ENCODE measurements at places on chromosomes 6 and 20.

GRCh38 chr20:49276161-49276960 lies 1.5 kb downstream of the ZNFX1 start:
- peak; percentile 71 for DNase-seq

DNA sequence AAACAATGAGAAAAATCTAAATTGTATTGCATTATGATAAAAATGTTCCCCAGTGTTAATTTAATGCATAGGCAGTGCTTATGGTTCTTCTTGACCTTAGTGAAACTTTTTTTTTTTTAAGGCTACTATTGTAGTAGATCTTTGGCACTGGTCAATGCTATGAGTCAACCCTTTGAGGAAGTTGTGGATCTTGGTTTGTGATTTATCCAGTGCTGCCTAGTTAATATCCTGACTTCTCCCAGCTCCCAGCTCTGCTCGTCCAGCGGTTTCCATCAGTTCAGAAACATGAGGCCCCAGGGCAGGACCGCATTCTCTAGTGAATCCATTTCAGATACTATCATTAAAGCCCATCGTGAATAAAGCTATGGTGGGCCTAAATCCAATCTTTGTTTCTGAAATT lies 364.5 kb upstream of the JARID2 start:
- no peak for DNase-seq

GRCh38 chr6:118103381-118104146 lies 196.5 kb downstream of the SLC35F1 start:
- no peak for DNase-seq

GRCh38 chr20:62239278-62239879 lies 1.1 kb downstream of the OSBPL2 start:
- DNase-seq, result no peak

DNA sequence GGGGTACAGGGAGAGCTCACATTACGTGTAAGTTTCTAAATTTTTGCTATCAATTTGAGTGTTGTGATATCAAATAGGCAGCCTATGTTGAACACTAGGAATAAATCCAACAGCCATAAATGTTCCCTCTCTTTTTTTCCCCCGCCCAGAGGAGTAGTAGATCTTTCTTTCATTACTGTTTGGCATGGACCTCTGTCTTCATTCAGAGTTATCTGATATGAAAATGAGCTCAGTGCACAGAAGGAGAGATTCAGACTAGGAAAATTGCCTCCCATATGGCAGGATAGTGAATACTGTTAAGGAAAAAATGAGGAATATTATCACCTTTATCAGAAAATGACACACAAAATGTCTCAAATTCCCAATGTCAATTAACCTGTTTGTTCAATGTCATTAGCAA lies 110.0 kb upstream of the EYS start:
- no peak for DNase-seq

GRCh38 chr6:100595456-100595855 lies 130.7 kb upstream of the SIM1 start:
- no peak for DNase-seq

DNA sequence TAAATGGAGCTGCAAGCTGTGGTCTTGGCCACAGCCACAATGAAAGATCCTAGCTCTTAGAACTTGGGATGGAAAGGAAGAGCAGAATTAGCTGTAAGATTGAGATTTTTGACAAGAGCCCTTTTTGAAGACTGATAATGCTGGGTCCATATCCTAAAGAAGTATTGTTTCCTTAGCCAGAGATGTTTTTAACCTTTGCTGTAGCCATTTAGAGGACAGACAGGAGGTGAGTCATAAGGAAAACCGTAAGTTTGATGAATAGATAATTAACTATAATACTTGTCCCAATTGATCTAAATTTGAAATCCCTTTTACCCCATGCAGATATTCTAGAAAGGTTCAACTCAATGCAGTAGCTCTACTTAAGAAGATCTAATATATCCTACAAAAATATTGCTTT lies 213.7 kb downstream of the HTR1B start:
- no peak for DNase-seq

- no peak for DNase-seq
Observed at GRCh38 chr20:2140561-2140960, 38.9 kb downstream of the STK35 start.

DNA sequence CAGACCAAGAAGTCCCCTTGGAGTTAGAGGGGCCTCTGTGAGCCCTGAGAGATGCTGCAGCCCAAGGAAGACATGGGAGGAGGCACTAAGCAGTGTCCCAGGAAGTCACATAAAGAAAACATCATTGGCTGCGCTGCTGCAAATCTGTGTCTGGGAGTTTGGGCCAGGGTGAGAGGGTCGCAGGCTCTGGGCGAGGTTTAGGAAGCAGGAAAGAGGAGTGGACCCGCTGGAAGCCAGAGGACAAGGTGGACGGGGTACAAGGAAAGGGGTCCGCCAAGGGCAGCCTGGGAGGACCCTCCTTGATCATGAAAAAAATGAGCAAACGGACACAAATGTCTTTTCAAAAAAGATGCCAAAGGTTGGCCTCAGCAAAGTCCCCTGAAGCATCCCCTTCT lies 15.5 kb upstream of the SERPINB1 start:
- DNase-seq, result no peak

DNA sequence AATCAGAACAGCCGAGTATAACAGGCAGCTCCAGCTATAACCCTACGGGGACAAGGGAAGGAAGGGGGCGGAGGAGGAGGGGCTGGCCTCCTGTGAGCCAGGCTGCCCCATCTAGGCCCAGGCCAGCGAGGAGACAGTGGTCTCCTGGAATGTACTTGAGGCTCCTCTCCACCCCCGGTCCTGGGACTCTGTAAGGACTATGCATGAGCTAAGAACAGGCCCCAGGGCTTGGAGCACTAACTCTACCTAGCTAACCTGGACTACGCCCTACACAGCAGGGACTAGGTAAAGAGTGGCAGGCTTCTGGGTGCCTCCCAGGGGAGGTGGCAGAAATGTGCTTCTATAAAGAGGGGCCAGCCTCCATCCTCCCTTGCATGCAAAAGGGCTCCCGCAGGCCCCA lies 8.9 kb downstream of the KCNK15 start:
- no peak for DNase-seq

DNA sequence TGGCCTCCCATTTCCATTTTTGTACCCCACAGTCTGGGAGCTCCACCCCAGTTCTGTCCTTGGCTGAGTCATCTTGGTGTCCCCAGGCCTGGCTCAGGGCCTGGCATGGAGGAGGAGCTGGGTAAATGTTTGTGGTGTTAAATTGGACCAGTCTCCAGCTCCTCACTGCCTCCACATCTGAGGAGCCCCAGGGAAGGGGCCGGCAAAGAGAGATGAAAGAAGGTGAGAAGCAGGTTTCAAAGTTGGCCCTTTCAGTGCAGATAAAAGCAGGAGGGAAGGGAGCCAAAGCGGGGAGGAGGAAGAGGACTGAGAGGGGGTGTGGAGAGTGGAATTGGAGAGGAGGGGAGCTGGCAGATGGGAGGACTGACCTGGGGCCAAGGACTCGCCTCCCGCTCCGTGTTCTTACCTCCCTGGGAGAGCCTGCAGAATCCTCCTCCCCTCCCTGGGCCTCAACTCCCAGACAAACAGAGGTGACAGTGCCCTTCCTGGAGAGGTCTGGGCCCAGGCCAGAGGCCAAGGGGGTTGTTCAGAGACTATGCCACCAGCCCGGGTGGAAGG lies 89.0 kb downstream of the CD40 start:
- no peak for DNase-seq

DNA sequence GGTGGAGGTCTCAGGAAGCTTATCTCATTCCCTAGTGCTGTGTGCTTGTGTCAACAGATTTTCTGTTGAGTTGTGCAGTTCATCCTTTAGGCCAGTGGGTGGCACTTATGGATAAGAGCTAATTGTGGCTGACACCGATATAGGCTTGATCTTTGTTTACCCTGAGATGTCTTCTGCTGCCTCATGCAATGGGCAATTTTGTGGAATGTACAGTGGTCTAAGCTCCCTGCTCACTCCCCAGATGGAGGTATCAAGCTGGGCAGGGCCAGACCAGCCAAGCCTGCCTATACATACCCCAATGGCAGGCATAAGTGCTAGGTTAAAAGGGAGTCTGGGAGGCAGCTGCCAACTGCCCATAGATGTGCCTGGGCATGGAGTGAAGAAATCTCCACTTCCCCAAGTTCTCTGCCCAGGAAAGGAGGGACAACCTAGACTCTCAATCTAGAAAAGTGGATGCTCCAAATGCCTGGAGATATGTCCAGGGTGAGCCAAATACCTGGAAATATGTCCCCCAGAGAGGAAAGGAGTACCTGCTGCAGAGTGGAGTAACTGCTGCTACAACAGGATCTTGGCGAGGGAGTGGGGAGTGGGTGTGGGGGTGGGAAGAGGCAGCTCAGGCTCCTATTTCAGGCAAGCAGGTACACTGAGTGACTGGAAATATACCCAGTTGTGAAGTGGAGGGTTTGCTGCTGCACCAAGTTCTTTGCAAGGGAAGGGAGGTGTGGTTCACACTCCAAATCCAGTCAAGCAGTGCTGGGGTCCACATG lies 53.2 kb upstream of the ARG1 start:
- DNase-seq, result peak; percentile 64

GRCh38 chr6:132289756-132290155 lies 111.5 kb downstream of the MOXD1 start:
- no peak for DNase-seq

DNA sequence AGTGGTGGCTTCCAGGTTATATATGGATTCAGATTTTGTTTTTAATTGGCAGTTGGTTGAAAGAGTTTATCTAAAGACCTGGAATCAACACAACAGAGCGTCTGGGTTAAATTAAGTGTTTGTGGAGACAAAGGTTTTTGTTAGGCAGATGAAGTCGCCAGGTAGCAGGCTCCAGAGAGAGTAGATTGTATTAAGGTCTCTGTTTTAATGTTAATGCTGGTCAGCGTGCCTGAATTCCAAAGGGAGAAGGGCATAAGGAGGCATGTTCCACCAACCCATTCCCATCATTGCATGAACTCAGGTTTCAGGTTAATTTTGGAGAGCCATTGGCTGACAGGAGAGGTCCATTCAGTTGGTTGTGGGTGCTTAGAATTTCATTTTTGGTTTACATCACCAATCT lies 744.1 kb upstream of the GJE1 start:
- no peak for DNase-seq

GRCh38 chr6:89007209-89008000 lies 44.0 kb upstream of the RNGTT start:
- no peak for DNase-seq

DNA sequence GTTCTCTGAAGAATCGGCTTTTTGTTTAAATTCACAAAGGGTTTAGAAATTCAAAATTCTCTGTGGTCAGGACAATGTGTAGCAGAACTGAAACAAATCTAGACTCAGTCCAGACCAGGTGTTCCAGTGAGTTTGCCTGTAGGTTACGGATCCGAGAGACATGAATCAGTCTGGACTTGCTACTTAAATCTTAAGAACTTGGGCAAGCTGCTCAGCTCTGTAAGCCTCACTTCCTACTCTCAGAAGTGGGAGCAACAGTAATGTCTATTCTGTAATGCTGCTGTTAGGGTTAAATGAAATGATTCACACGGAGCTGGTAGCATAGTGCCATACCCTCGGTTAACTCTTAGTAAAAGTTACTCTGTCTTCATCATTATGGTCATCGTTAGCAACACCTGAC lies 37.7 kb downstream of the HECA start:
- DNase-seq, result no peak

GRCh38 chr6:124423621-124424020 lies 538.6 kb upstream of the RNF217 start:
- DNase-seq, result no peak

- DNase-seq, result no peak
Observed at GRCh38 chr20:19407736-19408135, 195.3 kb downstream of the SLC24A3 start.

- DNase-seq, result peak; percentile 62
Observed at GRCh38 chr20:5191829-5192569, 65.2 kb downstream of the CDS2 start.

DNA sequence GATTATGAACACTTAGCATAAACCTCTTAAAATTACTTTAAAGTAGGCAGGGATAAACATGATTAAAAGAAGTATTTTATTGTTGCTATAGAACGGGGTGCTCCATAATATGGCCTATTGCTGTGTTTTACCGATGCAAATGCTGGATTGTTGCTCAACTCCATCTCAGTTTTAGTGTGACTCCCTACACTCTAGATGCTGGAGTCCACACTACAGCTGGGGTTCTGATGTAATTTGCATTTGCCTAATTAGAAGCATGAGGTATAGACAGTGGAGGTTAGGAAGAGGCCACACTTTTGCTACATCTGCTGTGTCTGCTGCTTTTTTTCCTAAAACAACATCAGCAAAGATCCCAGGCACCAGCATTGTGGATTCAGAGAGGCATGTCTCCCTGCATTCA lies 6.7 kb upstream of the HMGN3 start:
- no peak for DNase-seq

DNA sequence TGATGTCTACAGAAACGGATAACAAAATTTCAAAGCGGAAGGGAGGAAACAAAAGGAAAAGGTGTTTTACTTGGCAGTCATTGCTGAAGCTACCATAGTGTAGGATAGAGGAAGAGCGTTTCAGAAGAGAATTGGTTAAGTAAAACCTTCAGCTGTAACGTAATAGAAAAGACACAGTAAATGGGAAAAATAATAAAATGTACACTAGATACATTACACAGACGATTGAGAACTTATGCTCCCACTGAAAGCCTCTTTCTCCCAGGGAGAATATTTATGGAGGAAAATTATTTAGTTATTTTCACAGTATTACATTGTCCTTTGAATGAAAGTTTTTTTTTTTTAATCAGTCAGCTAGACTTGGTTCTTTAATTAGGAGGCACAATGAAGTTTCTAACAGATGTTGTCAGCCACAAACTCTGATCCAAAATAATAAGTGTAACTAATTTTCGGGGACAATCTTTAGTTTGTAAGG lies 90.7 kb upstream of the PRDM1 start:
- DNase-seq, result no peak

GRCh38 chr20:37989601-37990295 lies 43.5 kb downstream of the TTI1 start:
- no peak for DNase-seq

GRCh38 chr20:50919567-50919966 lies 11.7 kb downstream of the ADNP start:
- DNase-seq, result peak; percentile 27

- DNase-seq, result no peak
Observed at GRCh38 chr6:14320332-14320731, 202.8 kb downstream of the CD83 start.

DNA sequence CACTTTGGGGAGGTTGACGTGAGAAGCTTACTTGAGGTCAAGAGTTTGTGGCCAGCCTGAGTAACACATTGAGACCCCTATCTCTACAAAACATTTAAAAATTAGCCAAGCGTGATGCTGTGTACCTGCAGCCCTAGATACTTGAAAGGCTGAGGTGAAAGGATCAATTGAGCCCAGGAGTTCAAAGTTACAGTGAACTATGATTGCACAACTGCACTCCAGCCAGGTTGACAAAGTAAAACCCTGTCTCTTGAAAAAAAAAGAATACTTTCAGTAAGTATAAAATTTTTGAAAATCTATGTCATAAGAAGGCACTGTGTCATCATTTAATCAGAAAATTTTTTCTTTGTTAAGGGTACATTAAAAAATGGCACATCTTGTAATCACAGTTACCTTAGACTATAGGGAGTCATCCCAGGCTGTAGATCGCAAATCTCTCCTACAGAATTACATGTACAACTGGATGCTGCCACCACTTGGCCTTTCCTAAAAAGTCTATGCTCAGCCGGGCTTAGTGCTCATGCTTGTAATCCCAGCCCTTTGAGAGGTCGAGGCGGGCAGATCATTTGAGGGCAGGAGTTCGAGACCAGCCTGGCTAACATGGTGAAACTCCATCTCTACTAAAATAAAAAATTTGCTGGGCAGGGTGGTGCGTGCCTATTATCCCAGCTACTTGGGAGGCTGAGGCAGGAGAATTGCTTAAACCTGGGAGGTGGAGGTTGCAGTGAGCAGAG lies 17.0 kb upstream of the MRS2 start:
- no peak for DNase-seq

GRCh38 chr20:21105429-21106170 lies 558 bp downstream of the LINC00237 start:
- no peak for DNase-seq

GRCh38 chr20:44979090-44979621 lies 12.8 kb downstream of the STK4 start:
- peak; percentile 79 for DNase-seq

All from CD4-positive, alpha-beta T cell treated with Interleukin-2 at 100 ng/mL for 4 hours (primary cell).